Kidney glomerular epithelial cell (primary cell): ENCODE measurements at places on chromosomes 3 and 15.

DNA sequence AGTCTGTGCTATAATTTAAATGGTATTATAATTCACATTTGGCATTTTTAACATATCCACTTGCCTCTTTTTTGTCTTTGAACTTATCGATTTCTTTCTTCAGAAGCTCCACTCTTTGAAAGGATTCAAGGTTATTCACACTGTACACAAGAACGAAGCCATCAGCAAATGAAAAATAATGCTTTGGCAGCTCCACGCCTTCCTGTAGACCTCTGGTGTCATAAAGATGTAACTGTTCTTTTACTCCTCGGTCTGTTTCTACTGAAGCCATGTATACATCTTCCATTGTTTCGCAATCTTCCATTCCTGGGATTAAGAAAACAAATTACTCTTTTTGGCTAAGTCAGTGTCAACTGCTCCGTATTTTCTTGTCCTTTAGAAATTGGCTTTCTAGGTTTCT is 16.0 kb downstream of the NKIRAS1 start:
- no peak for DNase-seq

- DNase-seq, result no peak
Measured at GRCh38 chr3:119642746-119643473, 17.5 kb downstream of the POPDC2 start.

- DNase-seq, result peak; percentile 62
Measured at GRCh38 chr3:194738254-194739093, 52.8 kb downstream of the FAM43A start.

DNA sequence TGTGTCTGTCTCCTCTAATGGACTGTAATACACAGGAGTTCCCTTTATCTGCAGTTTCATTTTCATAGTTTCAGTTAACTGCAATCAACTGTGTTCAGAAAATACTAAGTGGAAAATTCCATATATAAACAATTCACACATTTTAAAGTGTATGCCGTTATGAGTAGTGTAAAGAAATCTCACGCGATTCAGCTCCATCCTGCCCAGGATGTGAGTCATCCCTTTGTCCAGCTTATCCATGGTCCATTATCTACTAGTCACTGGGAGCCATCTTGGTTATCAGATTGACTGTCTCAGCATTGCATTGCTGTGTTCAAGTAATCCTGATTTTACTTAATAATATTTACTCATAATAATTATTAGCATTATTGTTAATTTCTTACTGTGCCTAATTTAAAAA is 14.5 kb downstream of the ZPLD1 start:
- no peak for DNase-seq
